B cell (primary cell): ENCODE measurements at places on chromosomes 3 and 15. TPM values are rescaled to one million over a fixed set of nuclear protein-coding genes. Genes with fewer than 3 reads are reported as not detected.

GOLGA8R gene
- polyA plus RNA-seq: 1.9 and 2.0 TPM in 2 replicates

SKOR1 gene
- polyA plus RNA-seq: 0.37 and 0.84 TPM in 2 replicates

DNA sequence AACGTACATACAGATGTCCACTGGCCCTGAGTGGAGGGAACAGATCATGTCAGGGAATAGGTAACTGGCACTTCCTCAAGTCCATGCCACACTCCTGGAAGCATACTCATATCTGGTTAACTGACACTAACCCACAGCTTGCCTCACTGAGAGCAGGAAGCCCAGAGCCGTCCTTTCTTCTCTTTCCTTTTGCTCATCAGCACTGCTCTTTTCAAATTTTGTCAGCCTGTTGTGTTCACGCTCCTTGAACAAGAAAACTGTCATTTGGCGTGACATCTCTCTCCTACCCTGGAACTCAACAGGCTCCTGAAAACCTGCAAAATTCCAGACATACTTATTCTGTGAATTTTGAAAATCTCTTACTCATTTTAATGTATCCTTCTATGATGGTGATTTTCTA is 360.2 kb downstream of the MAGI1 start:
- DNase-seq: no peak

DNA sequence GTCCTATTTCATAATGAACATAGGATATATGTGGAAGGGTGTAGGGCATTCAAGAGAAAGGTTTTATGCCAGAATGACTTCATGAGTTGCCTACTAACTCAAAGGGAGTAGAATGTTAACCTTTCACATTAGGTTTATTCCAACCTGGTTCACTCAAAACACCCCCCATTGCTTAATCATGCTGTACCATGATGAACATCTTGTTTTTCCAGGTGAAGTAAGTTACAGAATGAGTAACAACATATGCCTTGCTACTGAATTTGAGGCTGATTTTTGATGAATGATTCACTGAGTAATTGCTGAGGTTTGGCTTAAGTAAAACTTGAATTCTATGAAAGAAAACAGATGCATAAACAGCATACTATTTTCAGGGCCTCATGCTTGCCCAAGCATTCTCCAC is 5.9 kb upstream of the CLDN16 start:
- DNase-seq: no peak

DNA sequence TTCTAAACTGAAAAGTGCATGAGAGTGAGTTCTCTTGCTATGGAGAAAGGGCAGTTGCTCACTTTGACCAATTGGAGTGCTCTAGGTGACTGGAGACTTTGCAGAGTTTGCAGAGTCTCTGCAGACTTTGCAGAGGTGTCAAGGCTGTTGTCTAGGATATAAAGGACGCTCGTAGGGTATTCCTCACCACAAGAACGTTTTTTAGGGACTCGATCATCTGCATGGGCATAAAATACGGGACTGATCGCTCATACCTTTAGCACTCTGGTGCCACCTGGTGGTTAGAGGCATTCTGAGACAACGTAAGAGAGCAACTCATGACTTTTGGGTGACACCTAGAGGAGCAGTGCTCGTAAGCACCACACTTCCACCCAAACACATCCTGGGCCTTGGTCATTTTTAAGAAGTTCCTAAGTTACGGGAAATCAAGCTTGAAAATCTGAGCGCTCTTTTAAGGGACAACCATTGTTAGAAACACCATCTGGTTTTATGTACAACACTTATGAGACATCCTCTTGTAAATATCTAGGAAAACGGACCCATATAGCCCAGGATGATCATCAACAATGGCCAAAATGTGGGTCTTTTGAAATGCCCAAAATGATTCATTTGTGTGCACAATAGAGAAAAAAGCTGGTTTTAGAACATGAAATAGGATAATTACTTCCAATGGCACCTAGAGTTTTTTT is 51.6 kb upstream of the XCR1 start:
- peak; percentile 91 for DNase-seq

DNA sequence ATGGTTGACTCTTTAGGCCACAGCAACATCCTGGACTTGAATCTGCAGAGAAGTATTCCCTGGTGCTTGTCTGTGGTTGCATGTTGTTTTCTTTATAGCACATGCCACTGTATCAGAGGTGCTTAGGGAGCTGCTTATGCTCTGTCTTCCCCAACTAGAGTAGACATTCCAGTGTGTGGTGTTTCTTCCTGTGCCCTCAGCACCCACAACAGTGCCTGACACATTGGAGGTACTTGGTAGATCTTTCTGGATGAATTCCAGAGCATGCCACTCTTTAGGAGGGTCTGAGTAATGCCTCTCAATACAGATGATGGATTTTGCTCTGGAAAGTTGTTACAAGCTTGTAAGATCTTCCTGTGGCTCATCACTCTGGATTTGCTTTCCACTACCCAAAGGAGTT is 117.6 kb downstream of the CHDH start:
- DNase-seq: no peak

GRCh38 chr3:170437176-170437575 is 18.5 kb downstream of the CLDN11 start:
- DNase-seq: no peak

DNA sequence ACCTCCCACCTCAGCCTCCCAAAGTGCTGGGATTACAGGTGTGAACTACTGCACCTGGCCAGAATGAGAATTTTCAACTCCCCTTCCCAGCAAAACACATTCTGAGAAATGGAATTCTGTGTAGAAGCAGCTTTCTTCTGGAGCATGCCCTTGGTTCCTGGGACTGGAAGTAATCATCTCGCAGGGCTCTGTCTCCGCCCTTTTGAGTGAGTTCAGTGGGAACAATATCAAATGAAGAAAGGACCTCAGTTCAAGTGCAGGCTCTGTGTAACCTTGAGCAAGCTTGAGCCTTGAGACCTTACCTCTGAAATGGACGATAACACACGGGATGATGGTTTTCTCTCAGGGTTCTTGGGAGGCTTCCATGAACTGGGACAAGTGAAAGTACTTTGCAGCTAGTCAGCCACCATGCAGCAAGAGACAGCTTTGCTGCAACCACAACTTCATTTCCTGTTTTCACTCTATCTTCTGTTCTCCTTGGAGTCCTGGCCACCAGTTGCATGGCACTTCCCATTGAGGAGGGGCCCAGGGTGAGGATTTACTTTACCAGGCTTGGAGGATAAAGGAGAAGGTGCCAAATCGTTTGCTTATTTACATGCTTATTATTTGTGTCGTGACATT is 35.7 kb upstream of the IGF1R start:
- DNase-seq: no peak

SERINC4 gene
- 0.10 TPM in 1 of 2 replicates, not detected in the other for polyA plus RNA-seq

LMAN1L gene
- 0.60 and 1.1 TPM in 2 replicates for polyA plus RNA-seq

- DNase-seq: no peak
Observed at GRCh38 chr3:5219216-5219615, 31.7 kb downstream of the EDEM1 start.

GRCh38 chr15:89444241-89445225 is 51.9 kb downstream of the RHCG start:
- DNase-seq: no peak

DNA sequence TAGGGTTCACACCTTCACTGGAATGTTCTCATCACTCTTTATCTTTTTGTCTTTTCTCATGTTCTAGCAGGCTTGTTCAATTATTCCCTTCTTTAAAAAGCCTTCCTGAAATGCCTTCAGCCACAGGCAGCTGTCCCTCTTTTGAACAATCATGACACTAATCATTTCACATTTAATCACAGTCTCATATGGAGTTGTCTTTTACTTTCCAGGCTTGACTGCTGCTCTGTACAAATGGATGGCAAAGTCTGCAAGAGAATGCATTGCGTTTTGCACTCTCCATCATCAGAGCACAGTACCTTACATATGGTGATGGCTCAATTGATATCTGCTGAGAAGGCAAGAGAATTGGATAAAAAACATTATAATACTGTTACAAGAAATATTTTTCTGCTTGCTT is 529.8 kb downstream of the DIPK2A start:
- no peak for DNase-seq

- no peak for DNase-seq
Observed at GRCh38 chr3:33083958-33084357, 13.0 kb downstream of the GLB1 start.

GRCh38 chr3:112448939-112449338 is 50.3 kb downstream of the BTLA start:
- no peak for DNase-seq

GRCh38 chr3:11523572-11524101 is 120.1 kb downstream of the VGLL4 start:
- DNase-seq: no peak

RTP1 gene
- not detected in 2 replicates for polyA plus RNA-seq

SNX22 gene
- polyA plus RNA-seq: 196 and 305 TPM in 2 replicates

- DNase-seq: no peak
Observed at GRCh38 chr15:40358471-40359353, 693 bp downstream of the DISP2 start.

AGBL1 gene
- polyA plus RNA-seq: not detected in 2 replicates

- no peak for DNase-seq
Observed at GRCh38 chr3:51378726-51379125, 6.4 kb upstream of the MANF start.

DNA sequence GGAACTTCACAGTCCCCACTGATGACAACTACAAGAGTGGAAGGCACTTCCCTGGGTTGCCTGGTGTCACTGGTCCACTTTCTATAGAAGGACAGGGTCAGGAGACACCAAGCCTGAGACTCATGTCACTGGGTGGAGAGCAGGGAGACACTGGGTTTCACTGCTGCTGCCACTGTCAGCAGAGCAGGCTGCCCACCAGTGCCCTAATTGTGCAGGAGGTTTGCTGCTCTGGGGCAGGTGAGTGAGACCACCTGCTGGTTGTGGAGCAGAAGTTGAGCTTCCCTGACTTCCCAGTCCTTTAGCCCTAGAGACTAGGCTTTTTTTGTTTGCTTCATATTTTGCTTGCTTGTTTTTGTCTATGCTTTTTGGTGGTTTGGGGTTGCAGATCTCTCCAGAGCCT is 528.4 kb upstream of the RGMA start:
- DNase-seq: no peak

C3orf22 gene
- not detected in 2 replicates for polyA plus RNA-seq

CYP11A1 gene
- polyA plus RNA-seq: not detected in 2 replicates

STARD5 gene
- polyA plus RNA-seq: 14.5 and 19.9 TPM in 2 replicates

TTLL13 gene
- polyA plus RNA-seq: 0.33 TPM in 1 of 2 replicates, not detected in the other

- peak; percentile 61 for DNase-seq
Observed at GRCh38 chr3:184145111-184145524, 10.0 kb downstream of the EIF2B5 start.

CCDC13 gene
- 0.53 and 1.5 TPM in 2 replicates for polyA plus RNA-seq

USP50 gene
- polyA plus RNA-seq: not detected in 2 replicates

ATP8B4 gene
- polyA plus RNA-seq: 0.19 TPM in 1 of 2 replicates, not detected in the other

DNA sequence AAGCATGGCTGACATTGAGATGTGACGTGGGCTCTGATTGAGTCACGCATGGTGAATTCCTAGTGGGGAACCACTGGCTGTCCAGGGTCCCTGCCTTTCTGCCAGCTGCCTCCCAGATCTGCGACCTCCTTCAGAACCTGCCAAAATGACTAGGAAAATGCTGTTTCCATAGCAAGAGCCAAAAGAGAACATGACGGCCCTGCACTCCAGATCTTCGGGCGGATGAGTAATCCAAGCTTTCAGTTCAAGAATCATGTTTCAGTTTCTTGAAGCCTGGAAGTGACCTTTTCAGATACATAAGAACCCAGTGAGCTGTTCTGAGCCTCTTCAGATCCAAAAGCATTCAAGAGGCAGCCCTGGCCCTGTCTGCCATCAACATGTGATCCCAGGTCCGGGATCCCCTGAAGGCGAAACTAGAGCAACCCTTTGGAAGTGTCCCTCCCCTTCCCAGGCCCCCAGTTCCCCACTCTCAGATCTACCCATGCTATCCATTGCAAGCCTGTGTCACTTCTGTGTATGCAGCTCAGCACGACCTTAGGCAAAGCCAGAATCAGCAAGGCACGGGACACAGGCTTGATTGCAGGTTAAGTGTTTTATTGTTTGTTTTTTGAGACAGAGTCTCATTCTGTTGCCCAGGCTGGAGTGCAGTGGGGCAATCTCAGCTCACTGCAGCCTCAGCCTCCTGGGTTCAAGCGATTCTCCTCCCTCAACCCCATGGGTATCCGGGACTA is 19.7 kb downstream of the ANKRD63 start:
- no peak for DNase-seq

GRCh38 chr3:179100652-179101051 is 29.0 kb upstream of the ZMAT3 start:
- DNase-seq: no peak

DNA sequence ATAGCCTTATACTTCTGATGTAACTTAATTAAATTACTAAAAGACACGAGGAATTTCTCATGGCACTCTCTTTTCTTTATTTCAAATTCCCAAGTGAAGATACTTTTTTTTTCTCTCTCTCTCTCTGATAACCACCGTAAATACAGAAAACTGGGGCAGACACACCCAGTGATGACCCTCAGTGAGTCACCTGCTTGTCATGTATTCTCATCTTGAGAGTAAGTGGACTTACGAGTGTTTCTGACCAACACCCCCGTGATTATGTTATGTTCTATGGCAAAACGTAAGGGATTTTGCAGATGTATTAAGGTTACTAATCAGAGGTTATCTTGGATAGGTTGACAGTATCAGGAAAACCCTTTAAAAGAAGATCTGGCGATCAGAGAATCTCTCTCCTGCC is 348.8 kb upstream of the ZNF717 start:
- no peak for DNase-seq

CLDN16 gene
- polyA plus RNA-seq: not detected in 2 replicates

- DNase-seq: no peak
Observed at GRCh38 chr3:62873451-62873760, 1.8 kb downstream of the CADPS start.

DNA sequence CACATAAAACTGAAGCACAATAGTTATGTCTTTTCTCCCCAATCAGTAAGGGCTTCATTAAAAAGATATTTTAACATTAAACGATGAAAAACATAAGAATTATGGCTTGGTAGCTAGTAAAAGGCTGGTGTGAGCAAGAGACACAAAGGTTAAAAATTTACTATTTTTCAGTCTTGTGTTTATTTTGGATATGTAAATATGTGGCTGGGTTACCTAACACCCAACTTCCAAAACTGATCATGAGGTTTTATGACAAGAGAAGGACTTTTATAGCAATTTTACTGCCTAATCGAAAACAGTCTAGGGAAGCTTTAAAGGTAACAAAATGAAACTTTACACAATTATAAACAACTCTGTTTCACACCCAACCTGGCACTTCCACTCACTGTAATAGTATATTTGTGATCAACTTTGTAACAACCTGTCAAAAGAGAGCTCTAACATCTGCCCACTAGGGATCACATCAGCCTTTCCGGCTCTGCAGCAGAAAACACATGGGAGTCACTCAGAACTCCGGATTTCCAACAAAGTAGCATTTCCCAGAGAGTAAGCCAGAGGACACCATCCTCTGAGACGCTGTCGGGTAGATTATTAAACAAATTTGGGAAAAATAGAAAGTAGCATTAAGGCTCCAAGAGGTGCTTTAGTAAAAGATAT is 123.4 kb upstream of the C2CD4B start:
- DNase-seq: no peak

GRCh38 chr3:105829871-105830622 is 38.8 kb downstream of the CBLB start:
- no peak for DNase-seq

ALDH1L1 gene
- polyA plus RNA-seq: not detected in 2 replicates

GRCh38 chr3:160448845-160449635 is 546 bp downstream of the TRIM59 start:
- no peak for DNase-seq

GRCh38 chr3:58899159-58899952 is 150.5 kb downstream of the CFAP20DC start:
- DNase-seq: peak; percentile 29

- DNase-seq: no peak
Observed at GRCh38 chr15:59830873-59831272, 141.8 kb upstream of the BNIP2 start.
